ENCODE measurements at places on chromosomes 4 and X.
A peak's percentile ranks its signal among the peaks of the same experiment; 100 is the strongest.

- DNase-seq = no peak
Observed at GRCh38 chr4:1021386-1022050, 10.1 kb downstream of the FGFRL1 start.

- DNase-seq = no peak
Observed at GRCh38 chrX:105821471-105822121, 743 bp upstream of the NRK start.

DNA sequence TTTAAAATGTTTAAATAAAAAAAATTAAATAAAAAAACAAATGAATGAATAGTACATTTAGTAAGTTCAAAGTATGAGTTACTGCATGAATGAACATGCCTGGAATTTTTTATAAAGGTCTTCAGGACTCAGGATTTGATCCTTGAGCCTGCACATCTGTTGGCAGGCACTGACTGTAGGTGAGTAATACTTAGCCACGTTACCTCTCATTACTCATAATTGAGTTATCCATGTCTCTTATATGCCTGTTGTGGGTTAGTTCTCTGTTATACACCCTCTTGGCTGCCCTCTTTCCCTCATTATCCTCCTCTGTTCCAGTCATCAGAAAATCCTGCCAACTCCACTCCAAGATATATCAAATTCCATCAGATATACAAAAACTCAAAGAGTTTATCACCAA lies 276.0 kb downstream of the FBXW7 start:
- DNase-seq = peak; percentile 70

DNA sequence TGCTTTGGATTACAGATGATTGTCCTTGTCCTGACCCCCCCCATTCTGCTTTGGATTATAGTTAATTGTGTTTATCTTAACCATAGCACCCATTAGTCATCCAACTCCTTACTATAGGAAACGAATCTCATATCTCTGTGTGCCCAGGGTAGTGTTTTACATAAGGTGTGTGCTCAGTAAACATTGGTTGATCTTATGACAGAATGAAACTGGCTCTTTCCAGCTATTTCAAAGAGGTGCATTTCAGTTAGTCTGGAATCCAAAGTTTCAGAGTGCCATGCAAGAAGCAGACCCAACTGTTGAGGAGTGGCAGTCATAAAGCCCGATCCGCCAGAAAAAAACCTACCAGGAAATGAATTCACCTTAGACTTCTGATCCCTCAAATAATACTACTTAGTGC lies 14.7 kb downstream of the TRIM2 start:
- no peak for DNase-seq

- DNase-seq = peak; percentile 74
Observed at GRCh38 chr4:53196882-53197771, 168.7 kb downstream of the SCFD2 start.

DNA sequence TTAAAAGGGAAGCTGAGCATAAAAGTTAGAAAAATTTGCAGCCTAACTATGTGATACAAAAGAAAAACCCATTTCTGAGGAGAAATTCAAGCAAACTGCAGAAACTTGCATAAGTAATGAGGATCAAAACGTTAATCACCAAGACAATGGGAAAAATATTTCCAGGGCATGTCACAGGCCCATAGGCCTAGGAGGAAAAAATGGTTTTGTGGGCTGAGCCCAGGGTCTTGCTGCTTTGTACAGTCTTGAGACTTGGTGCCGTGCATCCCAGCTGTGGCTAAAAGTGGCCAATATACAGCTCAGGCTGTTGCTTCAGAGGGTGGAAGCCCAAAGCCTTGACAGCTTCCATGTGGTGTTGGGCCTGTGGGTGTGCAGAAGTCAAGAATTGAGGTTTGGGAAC lies 37.7 kb upstream of the ADAMTS3 start:
- DNase-seq = no peak

DNA sequence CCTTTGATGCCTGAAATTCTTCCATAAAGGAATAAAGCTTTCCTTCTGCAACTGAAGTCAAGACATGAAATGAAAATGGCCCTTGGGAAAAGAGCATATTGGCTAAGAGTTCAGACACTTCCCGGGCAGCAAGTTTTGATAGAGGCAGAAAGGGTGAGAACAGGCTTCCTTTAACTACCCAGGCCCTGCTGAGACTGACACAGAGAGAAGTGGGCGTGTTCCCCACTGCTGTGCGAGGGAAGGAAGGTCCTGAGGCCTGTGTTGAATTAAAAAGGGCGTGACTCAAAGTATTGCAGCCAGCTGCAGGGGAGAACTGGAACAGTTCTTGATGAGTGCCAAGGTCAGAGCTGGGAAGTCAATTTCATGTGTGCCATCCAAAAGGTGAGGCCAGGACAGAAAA lies 33.9 kb upstream of the ADGRG2 start:
- DNase-seq = no peak

DNA sequence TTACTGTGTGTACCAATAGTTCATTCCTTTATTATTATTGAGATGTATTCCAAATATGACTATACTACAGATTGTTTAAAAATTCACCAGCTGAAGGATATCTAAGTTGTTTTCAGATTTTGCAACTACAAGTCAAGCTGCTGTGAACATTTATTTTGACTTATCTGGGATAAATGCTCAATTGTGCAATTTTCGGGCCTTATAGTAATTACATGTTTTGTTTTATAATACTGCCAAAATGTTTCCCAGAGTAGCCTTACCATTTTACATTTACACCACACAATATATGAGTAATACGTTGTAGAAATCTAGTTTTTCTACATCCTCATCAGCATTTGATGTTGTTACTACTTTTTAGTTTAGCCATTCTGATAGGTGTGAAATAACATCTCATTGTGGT lies 179.6 kb downstream of the ANTXR2 start:
- DNase-seq = no peak

- no peak for DNase-seq
Observed at GRCh38 chr4:169279108-169279507, 8.4 kb upstream of the SH3RF1 start.

GRCh38 chrX:113828470-113828869 lies 755.4 kb upstream of the HTR2C start:
- DNase-seq = no peak

GRCh38 chr4:117400039-117400835 lies 314.9 kb upstream of the TRAM1L1 start:
- no peak for DNase-seq

GRCh38 chr4:54548831-54549460 lies 108.8 kb upstream of the KIT start:
- no peak for DNase-seq

- no peak for DNase-seq
Observed at GRCh38 chr4:37503261-37503660, 182.9 kb downstream of the RELL1 start.
